CD8-positive, alpha-beta T cell (primary cell): ENCODE measurements at places on chromosomes 3 and 15.

- no peak for DNase-seq
Measured at GRCh38 chr3:141681390-141681780, 56.7 kb upstream of the RNF7 start.

DNA sequence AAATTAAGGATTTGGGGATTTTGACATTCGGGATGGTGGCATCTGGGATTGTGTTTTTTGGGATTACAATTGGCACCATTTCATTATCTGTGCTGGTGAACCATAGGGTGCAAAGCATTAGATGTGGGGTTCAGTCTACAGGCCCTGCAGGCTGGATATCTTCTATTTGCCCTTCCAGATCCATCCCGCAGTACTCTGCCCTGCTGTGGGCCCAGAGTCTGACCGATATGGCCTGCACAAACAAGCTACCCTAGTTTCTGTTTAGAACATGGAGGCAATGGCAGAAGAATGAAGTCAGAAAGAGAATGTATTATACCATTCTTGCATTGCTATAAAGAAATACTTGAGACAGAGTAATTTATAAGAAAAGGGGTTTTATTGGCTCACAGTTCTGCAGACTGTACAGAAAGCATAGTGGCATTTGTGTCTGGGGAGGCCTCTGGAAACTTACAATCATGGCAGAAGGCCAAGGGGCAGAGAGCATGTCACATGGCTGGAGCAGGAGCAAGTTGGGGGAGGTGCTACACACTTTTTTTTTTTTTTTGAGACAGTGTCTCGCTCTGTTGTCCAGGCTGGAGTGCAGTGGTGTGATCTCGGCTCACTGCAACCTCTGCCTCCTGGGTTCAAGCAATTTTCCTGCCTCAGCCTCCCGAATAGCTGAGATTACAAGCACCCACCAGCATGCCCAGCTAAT is 93.7 kb downstream of the NCEH1 start:
- DNase-seq = no peak

DNA sequence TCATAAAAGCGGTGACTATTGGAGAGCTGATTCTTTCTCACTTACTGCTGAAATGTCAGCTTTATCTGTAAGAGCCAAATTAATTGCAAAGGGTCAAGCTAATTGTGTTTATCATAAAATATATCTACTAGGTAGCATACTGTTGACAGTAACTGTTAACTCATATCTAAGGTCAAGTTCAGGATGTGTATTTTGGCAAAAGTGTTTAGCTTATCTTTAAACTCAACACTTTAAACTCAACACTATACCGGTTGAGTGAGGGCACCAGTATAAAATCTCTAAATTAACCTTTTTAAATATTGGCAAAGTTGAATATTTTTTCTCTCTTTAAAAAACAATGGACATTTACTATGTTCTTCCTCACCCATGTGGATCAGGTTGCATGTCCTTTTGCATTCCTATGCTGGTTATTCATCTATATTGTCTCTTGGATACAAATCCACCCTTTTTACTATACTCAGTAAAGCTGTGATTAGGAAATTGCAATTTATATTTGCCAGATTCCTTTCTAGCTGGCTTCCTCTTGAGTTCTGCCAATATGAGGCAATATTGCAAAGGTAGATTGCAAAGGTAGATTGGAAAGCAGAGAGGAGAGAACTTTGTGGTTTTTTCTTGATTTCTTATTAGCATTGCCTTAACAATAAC is 344.6 kb upstream of the DCBLD2 start:
- no peak for DNase-seq

GRCh38 chr15:51801391-51801835 is 28.0 kb upstream of the TMOD3 start:
- DNase-seq = no peak

DNA sequence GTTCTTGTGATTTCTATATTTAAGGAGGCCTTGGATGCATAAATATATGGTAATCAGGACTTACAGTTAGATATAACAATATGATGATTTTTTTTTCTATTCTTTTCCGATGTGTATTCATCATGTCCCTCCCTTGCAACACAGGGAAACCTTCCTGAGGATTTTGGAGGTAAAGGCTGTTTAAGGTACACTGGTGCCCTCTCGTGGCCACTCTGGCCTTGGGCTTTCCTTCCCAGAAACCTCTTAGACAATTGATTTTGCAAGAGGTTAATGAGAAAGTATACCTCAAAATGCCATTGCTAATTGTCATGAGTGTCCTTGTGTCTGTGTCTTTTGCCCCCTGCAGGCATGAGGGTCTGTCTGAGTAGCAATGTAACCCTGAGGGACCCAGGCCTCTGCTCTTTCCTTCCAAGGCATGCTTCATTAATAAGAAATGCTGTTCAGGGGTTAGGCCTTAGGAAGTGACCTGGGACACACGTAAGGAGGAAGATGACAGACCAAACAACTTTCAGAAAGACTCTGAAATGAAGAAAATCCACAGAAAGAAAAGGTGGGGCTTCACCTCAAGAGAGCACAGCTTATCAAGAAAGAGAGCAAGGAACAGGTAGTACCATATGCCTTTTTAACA is 70.3 kb upstream of the PPP2R3A start:
- DNase-seq = no peak

GRCh38 chr3:129723558-129724324 is 117.3 kb upstream of the PLXND1 start:
- no peak for DNase-seq

GRCh38 chr3:189947068-189947467 is 173.6 kb downstream of the P3H2 start:
- no peak for DNase-seq

- no peak for DNase-seq
Measured at GRCh38 chr3:184260724-184261269, 556 bp downstream of the CAMK2N2 start.

GRCh38 chr15:66895794-66896453 is 169.5 kb upstream of the SMAD3 start:
- no peak for DNase-seq

GRCh38 chr15:40951764-40952163 is 1.5 kb upstream of the CHAC1 start:
- no peak for DNase-seq
